CD4-positive, alpha-beta T cell treated with Interleukin-1 beta for 1 hour (primary cell): ENCODE measurements at places on chromosomes 12 and 14.

- DNase-seq: no peak
These were observed 21.3 kb upstream of the COX6A1 start for GRCh38 chr12:120416490-120417216.

DNA sequence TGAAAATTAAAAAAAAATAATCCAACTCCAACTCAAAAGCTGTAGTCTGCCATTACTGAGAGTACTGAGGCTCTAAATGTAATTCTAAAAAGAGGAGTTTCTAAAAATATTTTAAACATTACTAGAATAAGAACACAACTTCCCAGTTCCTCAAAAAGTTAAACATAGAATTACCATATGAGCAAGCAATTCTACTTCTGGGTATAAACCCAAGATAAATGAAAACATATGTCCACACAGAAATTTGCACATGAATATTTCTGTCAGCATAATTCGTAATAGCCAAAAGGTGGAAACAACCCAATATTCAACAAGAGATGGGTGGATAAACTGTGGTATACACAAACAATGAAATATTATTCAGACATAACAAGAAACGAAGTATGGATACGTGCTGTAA lies 15.0 kb upstream of the NR2C1 start:
- no peak for DNase-seq

DNA sequence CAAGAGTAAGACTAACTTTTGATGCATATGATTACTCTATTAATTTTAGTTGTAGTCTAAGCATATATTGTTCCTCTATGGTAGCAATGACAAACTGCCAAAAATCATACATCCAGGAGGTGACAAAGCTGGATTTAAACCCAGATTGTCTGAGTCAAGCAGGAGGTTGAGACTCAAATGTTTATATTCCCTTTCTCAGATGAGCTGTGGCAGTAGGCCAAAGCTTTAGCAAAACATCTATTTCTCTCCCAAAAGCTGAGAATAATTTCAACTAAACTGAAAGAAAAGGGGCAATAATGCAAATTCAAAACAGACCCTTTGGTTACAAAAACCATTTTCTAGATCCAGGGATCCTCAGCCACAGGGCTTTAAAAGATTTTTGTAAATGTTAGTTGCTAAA lies 173.6 kb downstream of the SEC23A start:
- no peak for DNase-seq

DNA sequence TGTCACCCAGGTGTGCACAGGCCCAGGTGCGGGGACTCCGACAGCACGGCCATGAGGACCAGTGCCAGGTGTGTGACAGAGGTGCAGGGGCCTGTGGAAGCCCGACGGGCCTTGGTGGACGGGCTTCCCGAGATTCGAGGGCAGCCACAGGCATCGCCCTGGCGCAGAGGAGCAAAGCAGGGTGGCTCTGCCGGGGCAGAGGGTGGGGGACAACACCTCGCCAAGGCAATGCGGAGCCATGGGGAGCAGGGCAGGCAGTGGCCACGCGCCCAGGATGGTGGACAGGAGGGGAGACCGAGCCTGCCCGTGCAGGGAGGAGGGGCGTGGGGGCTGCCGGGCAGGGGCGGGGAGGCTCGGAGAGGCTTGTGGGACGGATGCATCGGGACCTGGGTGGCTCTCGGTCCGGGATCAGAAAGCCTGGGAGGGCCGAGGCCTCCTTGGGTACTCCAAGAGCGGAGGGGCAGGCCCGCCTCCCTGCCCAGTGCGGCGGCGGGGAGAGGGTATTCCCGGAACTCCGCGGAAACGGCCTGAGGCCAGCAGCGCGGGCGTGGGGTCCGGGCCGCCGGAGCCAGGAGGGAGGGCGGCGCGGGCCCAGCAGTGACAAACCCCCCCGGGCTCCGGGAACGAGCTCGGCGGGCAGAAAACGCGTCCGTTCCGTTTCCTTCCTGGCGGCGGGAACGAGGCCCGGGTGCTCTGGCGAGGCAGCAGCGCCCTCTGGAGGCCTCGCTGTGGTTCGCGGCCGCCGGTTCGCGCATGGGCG lies 1.6 kb downstream of the TMEM121 start:
- peak; percentile 85 for DNase-seq

DNA sequence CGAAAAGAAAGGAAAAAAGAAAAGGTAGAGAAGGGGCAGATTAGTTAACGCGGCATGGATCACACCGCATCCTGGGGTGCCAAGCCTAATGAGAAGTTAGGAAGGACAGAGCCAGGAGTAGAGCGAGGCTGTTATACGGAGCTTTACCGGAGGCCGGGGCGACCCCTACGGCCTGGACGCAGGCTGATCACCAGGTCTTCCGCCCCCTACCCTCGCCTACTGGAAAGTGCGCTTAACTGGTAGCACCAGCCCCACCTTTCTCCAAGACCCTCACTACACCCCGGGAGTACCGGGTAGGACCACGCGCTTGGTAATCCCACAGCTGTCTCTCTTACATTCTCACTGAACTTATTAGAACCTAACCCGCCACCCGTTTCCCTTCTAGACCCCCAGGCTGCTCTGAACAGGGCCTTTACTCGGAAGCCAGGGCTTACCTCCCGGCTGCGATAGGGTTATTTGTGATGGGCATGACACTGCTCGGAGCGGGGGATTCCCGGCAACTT lies 33.8 kb downstream of the WBP11 start:
- no peak for DNase-seq

GRCh38 chr14:88962356-88962755 lies 137.9 kb downstream of the TTC8 start:
- DNase-seq: no peak

GRCh38 chr14:99185436-99186068 lies 86.4 kb downstream of the BCL11B start:
- DNase-seq: no peak

DNA sequence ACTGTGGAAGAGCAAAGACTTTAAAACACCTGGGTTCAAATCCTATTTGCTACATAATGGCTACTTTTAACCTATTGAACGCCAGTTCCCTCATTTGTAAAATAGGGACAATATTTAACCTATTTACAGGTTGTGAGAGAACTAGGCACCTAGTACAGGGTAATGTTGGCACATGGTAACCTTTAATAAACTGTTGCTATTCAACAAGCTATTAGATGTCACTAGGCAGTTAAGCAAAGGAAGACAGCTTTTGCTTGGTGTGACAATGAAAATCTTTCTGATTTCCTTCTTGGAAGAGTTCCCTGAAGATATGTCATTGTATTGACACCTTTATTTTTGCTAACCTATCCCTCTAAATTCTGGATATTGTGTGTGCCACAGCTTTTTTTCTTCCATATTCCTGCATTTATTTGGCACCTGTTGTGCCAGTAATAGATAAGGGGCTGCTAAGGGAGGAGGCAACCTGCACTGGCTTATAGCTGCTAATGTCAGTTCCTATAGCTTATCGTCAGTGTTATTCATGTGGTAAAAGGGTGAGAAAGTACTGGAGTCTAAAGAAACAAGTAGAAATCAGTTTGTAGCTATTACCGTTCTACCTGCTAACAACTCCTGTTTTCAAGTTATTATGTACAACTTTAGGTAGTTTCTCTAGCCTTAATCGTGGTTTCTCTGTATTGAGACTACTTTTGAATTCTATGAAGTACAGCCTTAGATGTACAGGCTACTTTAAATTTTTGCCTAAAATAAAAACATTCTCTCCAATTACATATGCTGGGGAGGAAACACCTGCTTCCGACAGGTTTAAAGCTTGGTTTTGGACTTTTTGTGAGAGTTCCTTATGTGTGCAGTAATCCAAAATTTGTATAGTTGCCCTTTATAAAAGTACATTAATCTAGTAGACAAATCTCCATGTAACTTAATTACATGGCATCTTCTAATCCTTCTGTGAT lies 24.3 kb downstream of the HIF1A start:
- DNase-seq: peak; percentile 35

GRCh38 chr14:58537004-58537403 lies 100.8 kb upstream of the DACT1 start:
- no peak for DNase-seq

DNA sequence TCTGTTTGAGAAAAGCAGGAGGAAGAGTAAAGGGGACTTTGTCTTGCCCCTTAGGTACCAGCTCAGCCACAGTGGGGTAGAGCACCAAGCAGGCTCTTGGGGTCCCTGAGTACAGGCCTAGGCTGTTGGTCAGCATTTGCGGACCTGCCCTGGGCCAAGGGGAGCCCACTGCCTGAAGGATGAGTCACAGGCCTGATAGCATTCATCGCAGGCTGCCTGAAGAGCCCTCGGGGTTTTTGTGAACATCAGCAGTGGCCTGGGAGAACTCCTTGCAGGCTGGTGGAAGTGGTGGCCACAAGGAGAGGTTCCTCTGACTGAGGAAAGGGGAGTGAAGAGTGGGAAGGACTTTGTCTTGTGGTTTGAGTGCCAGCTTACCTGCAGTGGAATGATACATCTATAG lies 25.0 kb upstream of the P2RX7 start:
- DNase-seq: no peak

GRCh38 chr12:69239922-69240630 lies 707 bp downstream of the CPSF6 start:
- peak; percentile 43 for DNase-seq

GRCh38 chr14:104561124-104561557 lies 18.4 kb upstream of the C14orf180 start:
- no peak for DNase-seq

- no peak for DNase-seq
These were observed 54.0 kb downstream of the GPATCH2L start for GRCh38 chr14:76205708-76206107.

DNA sequence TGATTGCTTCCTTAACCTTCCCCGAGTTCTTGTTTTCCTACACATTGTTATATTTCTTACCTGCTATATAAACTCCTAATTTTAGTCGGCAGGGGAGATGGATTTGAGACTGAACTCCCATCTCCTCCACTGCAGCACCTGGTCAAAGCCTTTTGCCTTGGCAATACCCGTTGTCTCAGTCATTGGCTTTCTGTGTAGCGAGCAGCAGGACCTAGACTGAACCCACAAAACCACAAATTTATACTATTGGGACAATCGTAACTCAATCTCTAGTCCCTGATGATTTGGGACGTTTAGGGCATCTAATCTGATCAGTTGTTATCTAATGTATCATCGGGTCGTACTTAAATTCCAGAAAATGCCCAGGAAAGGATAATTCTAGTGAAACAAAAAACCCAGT lies 37.8 kb upstream of the BAZ1A start:
- no peak for DNase-seq

DNA sequence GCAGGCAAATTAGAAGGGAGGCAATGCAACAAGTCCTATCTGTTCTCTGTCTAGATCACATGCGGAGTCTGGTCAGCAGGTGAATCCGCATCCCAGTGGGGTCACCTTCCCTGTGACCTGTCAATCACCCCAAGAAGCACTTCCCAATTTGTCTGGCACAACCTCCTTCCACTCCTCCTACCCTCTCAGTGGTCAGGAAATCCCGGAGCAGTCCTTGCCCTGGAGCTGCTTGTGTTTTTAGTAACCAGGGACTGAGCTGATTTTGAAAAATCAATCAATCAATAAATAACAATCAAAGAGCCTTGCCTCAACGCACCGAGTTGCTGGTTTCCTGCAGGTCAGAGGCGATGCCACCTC lies 572 bp upstream of the ACSS3 start:
- no peak for DNase-seq
